ENCODE measurements at places on chromosomes 4 and X.

DNA sequence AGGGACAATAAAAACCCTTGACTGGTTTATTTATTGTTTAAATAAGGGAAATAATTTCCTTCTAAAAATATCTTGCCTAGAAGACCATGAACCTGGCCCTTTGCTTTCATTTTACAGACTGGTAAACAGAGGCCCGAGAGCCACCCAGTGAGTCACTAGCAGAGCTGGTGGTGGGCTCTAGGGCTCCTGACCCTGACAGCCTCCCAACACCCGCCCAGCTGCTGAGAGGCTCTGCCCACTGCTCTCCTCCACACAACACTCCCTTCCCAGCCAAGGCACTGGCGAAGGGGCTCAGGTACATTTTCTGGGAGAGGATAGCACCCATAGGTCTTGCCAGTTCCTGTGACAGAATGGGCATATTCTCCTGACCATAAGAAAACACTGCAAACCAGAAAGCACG lies 18.1 kb upstream of the PPEF2 start:
- no peak overlapping the region for H3K27ac ChIP-seq
- H3K4me1 ChIP-seq = no peaks in the 10 kb centered on the region
- DNase-seq = no peak
- no peak overlapping the region for H3K4me3 ChIP-seq

GRCh38 chr4:8719421-8719820 lies 126.9 kb downstream of the CPZ start:
- no peak overlapping the region for H3K27ac ChIP-seq
- no peak overlapping the region for H3K4me3 ChIP-seq
- DNase-seq = no peak
- H3K27me3 ChIP-seq = no peaks in the 10 kb centered on the region

GRCh38 chrX:33465137-33465536 lies 253.8 kb upstream of the DMD start:
- H3K4me3 ChIP-seq = no peak overlapping the region
- H3K27me3 ChIP-seq = no peaks in the 10 kb centered on the region
- H3K4me1 ChIP-seq = no peaks in the 10 kb centered on the region
- no peak overlapping the region for H3K27ac ChIP-seq

GRCh38 chr4:26746802-26747213 lies 113.8 kb upstream of the STIM2 start:
- peak; percentile 68 for DNase-seq
- no peaks in the 10 kb centered on the region for H3K27me3 ChIP-seq
- H3K27ac ChIP-seq = no peak overlapping the region
- H3K36me3 ChIP-seq = peaks cover 14% of the 10 kb centered on the region
- peaks cover 7% of the 10 kb centered on the region for H3K4me1 ChIP-seq
- H3K4me3 ChIP-seq = no peak overlapping the region

GRCh38 chrX:150377005-150377404 lies 13.9 kb downstream of the MAMLD1 start:
- DNase-seq = no peak
- H3K27ac ChIP-seq = no peak overlapping the region
- no peaks in the 10 kb centered on the region for H3K36me3 ChIP-seq
- H3K4me3 ChIP-seq = no peak overlapping the region

GRCh38 chr4:154082760-154083535 lies 294.1 kb upstream of the SFRP2 start:
- no peaks in the 10 kb centered on the region for H3K36me3 ChIP-seq
- no peak overlapping the region for H3K4me3 ChIP-seq
- DNase-seq = peak; percentile 22
- H3K27ac ChIP-seq = no peak overlapping the region
- no peaks in the 10 kb centered on the region for H3K4me1 ChIP-seq

DNA sequence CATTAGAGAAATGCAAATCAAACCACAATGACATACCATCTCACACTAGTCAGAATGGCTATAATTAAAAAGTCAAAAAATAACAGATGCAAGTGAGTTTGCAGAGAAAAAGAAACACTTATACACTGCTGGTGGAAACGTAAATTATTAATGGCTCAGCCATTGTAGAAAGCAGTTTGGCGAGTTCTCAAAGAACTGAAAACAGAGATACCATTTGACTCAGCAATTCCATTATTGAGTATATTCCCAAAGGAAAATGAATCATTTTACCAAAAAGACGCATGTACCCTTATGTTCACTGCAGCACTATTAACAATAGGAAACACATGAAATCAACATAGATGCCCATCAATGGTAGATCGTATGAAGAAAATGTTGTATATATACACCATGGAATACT lies 75.0 kb downstream of the NAA11 start:
- H3K27me3 ChIP-seq = peaks cover 5% of the 10 kb centered on the region
- H3K4me1 ChIP-seq = no peaks in the 10 kb centered on the region
- no peak for DNase-seq

GRCh38 chrX:115595049-115595448 lies 34.1 kb downstream of the PLS3 start:
- H3K36me3 ChIP-seq = no peaks in the 10 kb centered on the region
- H3K4me1 ChIP-seq = no peaks in the 10 kb centered on the region
- H3K27ac ChIP-seq = no peak overlapping the region
- no peak for DNase-seq
- no peaks in the 10 kb centered on the region for H3K27me3 ChIP-seq
- H3K4me3 ChIP-seq = no peak overlapping the region

All from activated naive CD4-positive, alpha-beta T cell treated with anti-CD3 and anti-CD28 coated beads for 36 hours (primary cell).